A549 treated with RU486 at 1 μM for 4 hours (cell line): ENCODE measurements at places on chromosomes 3 and 15. TPM values are rescaled to one million over a fixed set of nuclear protein-coding genes. Genes with fewer than 3 reads are reported as not detected.

CPNE4 gene
- 2.9 to 4.7 TPM (median 4.0 TPM) in 5 replicates for total RNA-seq

RNU5B-1 gene
- not detected in 5 replicates for total RNA-seq

LRRFIP2 gene
- 50.0 to 68.8 TPM (median 56.9 TPM) in 5 replicates for total RNA-seq

GOLGA8O gene
- 0.13 to 0.64 TPM (median 0.31 TPM) in 5 replicates for total RNA-seq

RLBP1 gene
- total RNA-seq = not detected in 5 replicates

COL6A5 gene
- total RNA-seq = not detected in 5 replicates
